Stimulated activated CD8-positive, alpha-beta memory T cell treated with anti-CD3 and anti-CD28 coated beads, Interleukin-15, amount 100 ng/mL, for 1 hour (primary cell): ENCODE measurements at places on chromosomes 6 and 20.

GRCh38 chr6:10414756-10415616 lies at the start of gene TFAP2A:
TSS of gene TFAP2A (minus strand) at chr6:10415074. CDS start at chr6:10414991, 83 bp downstream.
- no peak for DNase-seq

GRCh38 chr6:148884461-148884860 lies 137.6 kb downstream of the UST start:
- no peak for DNase-seq

GRCh38 chr6:155223646-155224451 lies 40.0 kb upstream of the CLDN20 start:
- no peak for DNase-seq

GRCh38 chr6:41967312-41968287 lies 26.0 kb upstream of the CCND3 start:
- DNase-seq: no peak

- no peak for DNase-seq
Measured at GRCh38 chr6:14765106-14765505, 480.8 kb upstream of the JARID2 start.

- no peak for DNase-seq
Measured at GRCh38 chr6:91063362-91063761, 476.5 kb upstream of the MAP3K7 start.

DNA sequence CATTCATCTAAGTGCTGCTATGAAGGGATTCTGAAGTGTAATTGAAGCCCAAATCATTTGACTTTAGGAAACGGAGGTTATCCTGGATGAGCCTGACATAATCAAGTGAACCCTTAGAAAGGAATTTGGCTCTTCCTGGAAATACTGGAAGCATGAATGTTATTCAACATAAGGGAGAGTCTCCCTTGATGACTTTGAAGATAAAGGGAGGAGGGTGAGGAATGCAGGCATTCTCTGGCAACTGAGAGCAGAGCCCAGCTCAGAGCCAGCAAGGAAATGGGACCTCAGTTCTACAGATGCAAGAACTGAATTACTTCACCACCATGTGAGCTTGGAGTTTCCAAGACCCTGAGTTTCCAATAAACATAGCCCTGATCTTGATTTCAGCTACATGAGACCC lies 168.2 kb downstream of the DLL1 start:
- DNase-seq: no peak
